ENCODE measurements at places on chromosomes 6 and 20.
A peak's percentile ranks its signal among the peaks of the same experiment; 100 is the strongest.

- no peak for DNase-seq
These were observed 175.6 kb upstream of the RNF24 start for GRCh38 chr20:4190792-4191519.

DNA sequence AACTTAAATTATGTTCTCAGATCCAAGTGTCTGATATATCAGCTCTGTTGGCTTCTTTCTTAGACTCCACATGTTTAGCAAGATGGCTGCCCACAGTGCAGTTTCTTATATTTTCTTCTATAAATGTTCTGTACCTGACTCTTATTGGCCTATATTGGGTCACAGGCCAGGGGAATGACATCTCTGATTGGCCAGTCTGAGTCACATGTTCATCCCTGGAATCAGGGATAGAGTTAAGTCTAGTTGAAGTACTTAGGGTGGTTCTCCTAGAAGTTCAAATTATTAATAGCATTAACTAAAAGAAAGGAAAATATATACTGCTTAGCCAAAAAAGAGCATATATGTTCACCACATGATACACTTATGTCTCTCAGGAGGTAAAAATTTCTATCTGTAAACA is 105.3 kb upstream of the SLC22A16 start:
- no peak for DNase-seq

GRCh38 chr6:71886184-71887005 is at the start of gene RIMS1:
Gene RIMS1, plus strand, starts transcription at chr6:71886550. Its CDS starts 474 bp downstream, at chr6:71887024.
- peak; percentile 34 for DNase-seq

GRCh38 chr6:41657131-41658094 is 19.1 kb downstream of the MDFI start:
- no peak for DNase-seq

DNA sequence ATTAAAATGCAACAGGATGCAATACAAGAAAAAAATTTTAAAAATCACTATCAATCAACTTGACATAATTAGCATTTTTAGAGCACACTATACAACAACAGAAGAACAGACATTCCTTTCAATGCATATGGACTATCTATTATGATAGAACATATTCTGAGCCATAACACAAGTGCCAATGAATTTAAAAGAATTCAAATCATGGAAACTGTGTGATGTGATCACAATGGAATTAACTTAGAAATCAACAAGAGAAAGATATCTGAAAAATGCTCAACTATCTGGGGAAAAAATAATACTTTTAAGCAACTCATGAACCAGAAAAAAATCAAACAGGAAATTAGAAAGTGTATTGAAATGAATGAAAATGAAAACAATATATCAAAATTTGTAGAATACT is 106.3 kb downstream of the ADTRP start:
- no peak for DNase-seq

DNA sequence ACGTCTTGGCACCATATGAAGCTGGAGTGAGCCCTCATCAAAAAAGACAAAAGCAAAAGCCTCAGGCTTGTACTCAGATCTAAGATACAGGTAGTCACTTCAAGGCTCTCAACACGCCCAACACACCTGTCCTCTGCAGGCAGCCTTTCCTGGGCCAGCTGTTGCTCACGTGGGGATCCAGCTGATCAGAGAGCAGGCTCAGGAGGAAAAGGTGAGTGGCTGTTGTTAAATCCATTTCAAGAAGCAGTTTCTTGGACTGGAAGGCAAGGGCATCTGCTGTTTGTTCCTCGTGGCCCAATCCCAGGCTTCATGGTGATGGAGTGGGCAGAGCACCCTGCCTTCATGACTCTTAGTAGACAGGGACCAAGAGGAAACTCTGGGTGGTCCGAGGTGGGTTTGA is 39.6 kb downstream of the ELMO2 start:
- DNase-seq = no peak

- no peak for DNase-seq
These were observed 57.0 kb downstream of the SOBP start for GRCh38 chr6:107546691-107547450.

- no peak for DNase-seq
These were observed 474.0 kb downstream of the TFAP2B start for GRCh38 chr6:51292659-51293058.

DNA sequence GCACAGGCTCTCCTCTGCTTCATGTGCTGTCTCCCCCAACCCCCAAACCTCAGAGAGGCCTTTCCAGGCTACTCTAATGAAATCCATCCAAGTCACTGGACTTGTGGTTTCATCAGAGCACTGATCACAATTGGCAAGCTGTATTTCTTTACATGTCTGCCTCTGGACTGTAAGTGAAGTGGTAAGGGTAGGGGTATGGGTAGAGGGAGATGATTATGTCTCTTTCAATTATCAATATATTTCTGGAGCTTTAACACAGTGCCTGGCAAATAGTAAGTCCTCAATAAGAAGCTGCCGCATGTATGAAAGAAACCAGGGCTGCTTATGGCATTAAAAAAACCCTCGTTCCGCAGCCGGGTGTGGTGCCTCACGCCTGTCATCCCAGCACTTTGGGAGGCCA is 5.4 kb downstream of the TRERF1 start:
- DNase-seq = no peak

DNA sequence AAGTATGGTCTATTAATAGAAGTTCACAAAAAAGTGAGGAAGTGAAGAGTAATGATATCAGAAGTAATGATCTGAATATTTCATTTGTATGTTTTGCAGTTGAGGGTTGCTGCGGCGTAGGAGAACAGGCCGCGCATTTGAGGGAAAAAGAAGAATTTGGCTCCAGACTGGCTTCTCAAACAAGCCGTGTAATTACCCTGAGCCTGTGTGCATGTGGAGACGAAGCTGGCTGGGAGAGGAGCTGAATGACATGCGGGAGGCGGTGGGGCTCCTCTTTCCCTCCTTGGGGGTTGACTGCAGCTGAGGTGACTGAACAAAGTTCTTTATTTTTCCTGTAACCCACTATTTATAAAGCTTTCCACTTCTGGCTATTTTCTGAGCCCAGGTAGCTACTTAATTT is 115.5 kb upstream of the AFDN start:
- DNase-seq = no peak

DNA sequence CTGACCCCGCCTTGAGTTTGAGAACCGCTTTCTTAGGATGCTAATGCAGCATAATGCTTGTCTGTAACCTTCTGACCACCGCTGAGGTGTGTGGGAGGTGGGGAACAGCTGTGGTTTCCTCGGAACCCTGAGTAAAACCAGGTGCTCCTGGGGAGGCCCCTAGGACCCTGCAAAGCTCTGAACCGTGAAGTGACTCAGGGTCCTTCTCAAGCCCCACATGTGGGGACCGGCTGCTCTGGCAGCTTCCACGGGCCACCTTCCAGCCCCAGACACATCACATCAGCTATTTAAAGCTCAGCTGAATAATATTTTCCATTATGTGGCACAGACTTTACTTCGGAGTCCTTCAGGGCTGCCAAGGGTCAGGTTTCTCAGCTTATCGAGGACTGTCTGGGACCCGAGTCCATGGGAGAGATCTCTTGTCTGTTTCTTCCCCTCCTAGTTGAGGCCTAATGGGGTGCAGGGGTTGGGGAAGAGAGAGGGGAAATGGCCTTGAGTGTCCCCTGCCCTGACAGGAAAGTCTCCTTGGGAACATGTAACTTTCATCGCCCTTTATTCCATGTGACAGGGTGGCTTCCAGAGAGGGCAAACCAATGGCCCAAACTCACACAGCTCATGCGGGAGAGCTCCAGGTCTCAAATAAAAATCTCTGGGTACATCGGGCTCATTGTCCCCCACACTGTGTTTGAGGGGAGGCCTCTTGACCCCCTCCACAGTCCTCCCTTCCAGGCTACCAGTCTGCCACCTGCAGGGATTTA is 186.1 kb upstream of the SLC24A3 start:
- peak; percentile 31 for DNase-seq

DNA sequence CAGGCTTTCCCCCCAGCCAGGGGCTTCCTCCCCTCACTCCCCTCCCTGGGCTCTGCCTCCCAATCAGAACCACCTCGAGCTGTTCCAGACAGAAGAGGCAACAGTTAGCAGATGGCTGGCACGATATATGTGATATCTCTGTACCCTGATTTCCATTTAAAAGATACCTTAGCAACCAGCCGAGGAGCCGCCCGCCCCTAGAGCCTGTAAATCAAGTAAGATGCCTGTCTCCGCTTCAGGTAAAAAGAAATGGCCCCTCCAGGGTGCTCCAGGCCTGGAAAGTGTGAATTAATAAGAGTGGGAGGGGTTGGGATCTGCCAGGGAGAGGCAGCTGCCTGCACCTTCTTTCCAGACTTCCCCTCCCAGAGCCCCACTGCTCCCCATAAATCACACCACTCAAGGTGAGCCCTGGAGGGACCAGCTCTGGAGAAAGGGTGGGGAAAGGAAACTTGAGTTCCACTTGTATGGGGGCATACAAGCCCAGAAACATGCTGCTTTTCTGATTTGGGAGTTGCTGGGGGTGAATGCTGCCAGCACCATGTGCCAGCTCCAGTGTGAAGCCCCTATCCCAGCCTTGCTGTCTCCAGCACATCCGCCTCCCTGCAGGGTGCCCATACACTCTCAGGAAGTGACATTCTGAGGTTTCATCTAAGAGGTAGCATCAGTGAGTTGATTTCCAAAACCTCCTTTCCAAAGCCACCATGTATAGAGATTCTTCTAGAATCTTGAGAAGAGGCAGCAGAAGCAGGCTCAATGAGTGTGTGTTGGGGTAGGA is 148.0 kb downstream of the LRFN2 start:
- no peak for DNase-seq

- no peak for DNase-seq
These were observed 9.2 kb upstream of the CST2 start for GRCh38 chr20:23835716-23836115.

Measured in germinal center (tissue), 1 donor.